ENCODE measurements at places on chromosomes 12 and 14.

GRCh38 chr12:75455839-75456238, 24.7 kb upstream of the GLIPR1 start:
- DNase-seq: no peak
- H3K4me3 ChIP-seq: no peak overlapping the region
- no peak overlapping the region for H3K27ac ChIP-seq
- peaks cover 7% of the 10 kb centered on the region for H3K36me3 ChIP-seq
- H3K27me3 ChIP-seq: no peaks in the 10 kb centered on the region
- peaks cover 15% of the 10 kb centered on the region for H3K4me1 ChIP-seq

- peaks cover 2% of the 10 kb centered on the region for H3K4me1 ChIP-seq
- no peaks in the 10 kb centered on the region for H3K36me3 ChIP-seq
- no peak overlapping the region for H3K27ac ChIP-seq
- DNase-seq: no peak
- H3K27me3 ChIP-seq: peaks cover 10% of the 10 kb centered on the region
Observed at GRCh38 chr12:112822056-112822455, 30.5 kb downstream of the RPH3A start.

DNA sequence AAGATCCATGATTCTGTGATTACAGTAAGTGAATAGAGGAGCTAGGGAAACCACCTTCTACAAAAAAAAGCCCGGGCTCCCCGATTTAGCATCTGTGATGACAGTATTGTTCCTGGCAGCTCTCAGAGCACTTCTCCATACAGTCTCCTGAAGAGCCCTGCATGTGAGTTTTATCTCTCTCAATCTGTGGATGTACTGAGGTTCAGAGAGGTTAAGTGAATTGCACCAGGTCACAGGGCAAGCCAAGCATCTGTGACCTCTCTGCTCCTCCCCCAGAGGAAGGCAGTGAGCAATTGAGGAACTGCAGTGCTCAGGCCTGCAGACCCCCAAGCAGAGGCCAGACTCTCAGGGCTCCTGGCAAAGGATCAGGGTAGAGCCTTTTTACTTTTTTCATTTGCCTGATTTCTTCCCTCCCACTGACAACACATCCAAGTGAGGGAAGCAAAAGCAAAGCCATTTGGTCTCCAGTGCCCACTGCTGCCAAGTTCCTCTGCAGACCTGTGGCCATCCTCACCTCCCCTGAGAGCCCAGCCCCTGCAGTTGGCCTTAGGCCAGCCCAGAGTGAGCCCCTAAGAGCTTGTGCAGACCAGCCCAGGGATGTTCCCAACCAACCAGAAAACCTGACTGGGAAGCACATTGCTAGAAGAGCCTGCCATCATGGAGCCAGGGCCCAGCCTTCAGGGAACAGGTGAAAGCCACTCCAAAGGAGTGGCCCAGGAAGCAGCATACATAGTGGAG, 47.6 kb upstream of the PNMA1 start:
- peaks cover 68% of the 10 kb centered on the region for H3K4me1 ChIP-seq
- peak overlapping the region; percentile 99 for H3K27ac ChIP-seq
- DNase-seq: no peak
- no peaks in the 10 kb centered on the region for H3K27me3 ChIP-seq
- no peak overlapping the region for H3K4me3 ChIP-seq

DNA sequence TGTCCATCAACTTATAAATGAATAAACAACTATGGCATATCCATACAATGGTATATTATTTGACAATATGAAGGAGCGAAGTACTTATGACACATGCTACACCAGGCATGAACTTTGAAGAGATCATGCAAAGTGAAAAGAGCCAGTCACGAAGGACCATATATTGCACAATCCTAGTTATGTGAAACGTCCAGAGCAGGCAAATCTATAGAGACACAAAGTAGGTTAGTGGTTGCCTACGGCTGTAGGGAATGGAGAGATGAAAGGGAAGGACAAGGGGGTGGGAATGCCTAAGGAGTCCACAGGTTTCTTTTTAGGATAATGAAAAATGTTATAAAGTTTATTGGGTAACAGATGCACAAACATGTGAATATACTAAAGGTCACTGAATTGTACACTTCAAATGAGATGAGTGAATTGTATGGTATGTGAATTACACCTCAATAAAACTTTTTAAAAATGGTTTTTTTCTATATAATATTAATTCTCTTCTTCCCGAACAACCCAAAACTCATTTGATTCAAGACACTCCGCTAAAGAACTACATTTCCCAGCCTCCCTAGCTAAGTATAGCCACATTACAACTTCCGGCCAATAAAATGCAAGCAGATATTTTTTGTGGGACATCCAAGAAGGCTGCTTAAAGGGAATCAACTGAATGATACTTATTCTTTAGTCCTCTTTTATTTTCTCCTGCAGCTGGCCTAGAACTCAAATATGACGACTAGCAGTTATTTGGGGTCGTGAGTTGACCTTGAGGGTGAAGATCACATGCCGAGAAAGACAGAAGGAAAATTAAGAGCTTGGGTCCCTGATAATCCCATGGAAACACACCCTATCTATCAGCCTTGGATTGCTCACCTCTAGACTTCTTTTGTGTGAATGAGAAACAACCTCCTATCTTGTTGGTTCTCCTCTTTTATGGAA, 187.2 kb downstream of the TTC8 start:
- no peak overlapping the region for H3K27ac ChIP-seq
- H3K36me3 ChIP-seq: no peaks in the 10 kb centered on the region
- peaks cover 6% of the 10 kb centered on the region for H3K4me1 ChIP-seq
- DNase-seq: no peak
- H3K4me3 ChIP-seq: no peak overlapping the region
- H3K27me3 ChIP-seq: peaks cover 1% of the 10 kb centered on the region

- no peaks in the 10 kb centered on the region for H3K36me3 ChIP-seq
- no peak for DNase-seq
- H3K27ac ChIP-seq: no peak overlapping the region
Observed at GRCh38 chr12:55610598-55610997, 26.1 kb upstream of the OR10P1 start.

DNA sequence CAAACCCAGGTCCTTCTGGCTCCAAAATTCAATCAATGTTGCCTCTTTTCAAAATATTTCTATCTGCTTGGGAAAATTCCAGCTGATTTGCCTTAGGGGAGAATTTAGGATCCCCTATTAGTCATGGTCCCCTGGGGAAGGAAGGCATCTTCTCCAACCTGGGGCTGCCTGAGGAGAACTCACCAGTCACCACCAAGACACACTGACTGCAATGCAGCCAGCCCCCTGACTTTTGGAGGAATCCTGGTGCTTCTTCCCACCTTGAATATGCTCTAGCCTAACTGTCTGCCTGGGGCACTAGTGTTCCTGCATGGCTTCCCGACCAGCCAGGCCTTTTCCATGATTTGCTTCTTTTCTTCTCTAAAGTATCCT, 71.8 kb upstream of the BCL2L14 start:
- no peak overlapping the region for H3K4me3 ChIP-seq
- no peaks in the 10 kb centered on the region for H3K36me3 ChIP-seq
- H3K27me3 ChIP-seq: no peaks in the 10 kb centered on the region

GRCh38 chr12:122681814-122682213, 21.3 kb downstream of the HCAR2 start:
- DNase-seq: no peak
- H3K27me3 ChIP-seq: no peaks in the 10 kb centered on the region
- no peaks in the 10 kb centered on the region for H3K36me3 ChIP-seq
- peak overlapping the region; percentile 25 for H3K27ac ChIP-seq
- H3K4me3 ChIP-seq: no peak overlapping the region

DNA sequence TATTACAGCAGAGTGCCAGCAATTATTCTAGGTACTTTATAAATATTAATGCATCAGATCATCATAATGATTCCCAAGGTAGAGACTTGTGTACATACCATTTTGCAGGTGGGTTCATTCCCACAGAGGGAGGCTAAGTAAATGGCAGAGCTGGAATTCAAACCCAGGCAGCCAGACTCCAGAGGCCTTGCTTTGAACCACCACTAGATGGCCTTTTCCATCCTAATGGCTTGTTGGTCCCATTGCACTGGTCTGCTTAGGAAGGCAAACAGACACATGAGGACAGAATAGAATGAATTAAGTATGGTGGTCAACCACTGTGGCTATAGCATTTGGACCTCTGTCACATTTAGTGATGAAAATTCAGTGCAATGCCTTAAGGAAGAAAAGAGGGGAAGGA, 158.7 kb downstream of the METTL25 start:
- H3K27ac ChIP-seq: no peak overlapping the region
- H3K4me1 ChIP-seq: no peaks in the 10 kb centered on the region
- no peak for DNase-seq

DNA sequence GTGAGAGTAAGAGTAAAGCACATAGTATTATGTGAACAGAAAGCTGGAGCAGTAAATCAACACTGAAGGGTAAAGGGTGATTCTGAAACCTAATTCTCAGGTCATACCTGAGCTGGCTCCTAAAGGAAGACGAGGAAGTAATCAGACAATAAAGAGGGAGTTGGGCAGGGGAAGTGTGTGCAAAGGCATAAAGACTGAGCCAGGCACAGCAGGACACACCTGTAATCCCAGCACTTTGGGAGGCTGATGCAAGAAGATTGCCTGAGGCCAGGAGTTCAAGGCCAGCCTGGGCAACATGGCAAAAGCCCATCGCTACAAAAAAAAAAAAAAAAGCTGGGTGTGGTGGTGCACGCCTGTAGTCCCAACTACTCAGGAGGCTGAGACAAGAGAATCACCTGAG, 9.6 kb downstream of the ARF3 start:
- H3K36me3 ChIP-seq: peaks cover 7% of the 10 kb centered on the region
- DNase-seq: no peak
- H3K4me1 ChIP-seq: no peaks in the 10 kb centered on the region
- H3K4me3 ChIP-seq: no peak overlapping the region
- no peaks in the 10 kb centered on the region for H3K27me3 ChIP-seq

GRCh38 chr12:76529226-76529918, 30.2 kb downstream of the OSBPL8 start:
- H3K27ac ChIP-seq: peak overlapping the region; percentile 31
- peaks cover 4% of the 10 kb centered on the region for H3K36me3 ChIP-seq
- H3K4me3 ChIP-seq: no peak overlapping the region
- H3K27me3 ChIP-seq: no peaks in the 10 kb centered on the region
- DNase-seq: no peak

DNA sequence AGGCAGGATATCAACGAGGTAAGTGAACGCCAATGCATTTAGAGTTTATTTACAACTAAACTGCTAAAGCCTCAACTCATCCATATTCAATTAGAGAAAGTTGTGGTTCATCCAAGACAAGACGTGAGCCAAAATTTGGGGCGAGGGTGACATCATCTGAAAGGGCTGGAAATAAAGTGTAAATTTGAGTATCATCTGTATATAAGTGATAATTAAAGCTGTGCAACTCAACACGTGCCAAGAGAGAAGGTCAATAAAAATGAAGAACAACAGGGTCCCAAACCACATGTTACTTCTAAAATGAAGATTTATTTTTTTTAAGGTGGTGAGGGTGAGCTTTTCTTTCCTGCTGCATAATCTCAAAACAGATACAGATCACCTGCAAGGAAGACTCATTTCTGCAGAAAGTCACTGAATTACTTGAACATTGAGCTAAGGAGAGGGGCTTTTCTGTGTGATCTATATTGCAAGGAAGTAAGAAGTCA, 203.6 kb downstream of the EFCAB11 start:
- H3K27ac ChIP-seq: no peak overlapping the region
- H3K36me3 ChIP-seq: no peaks in the 10 kb centered on the region
- H3K4me3 ChIP-seq: no peak overlapping the region
- no peaks in the 10 kb centered on the region for H3K27me3 ChIP-seq

- H3K36me3 ChIP-seq: no peaks in the 10 kb centered on the region
- H3K27ac ChIP-seq: no peak overlapping the region
- H3K4me3 ChIP-seq: no peak overlapping the region
- peaks cover 10% of the 10 kb centered on the region for H3K4me1 ChIP-seq
- no peaks in the 10 kb centered on the region for H3K27me3 ChIP-seq
Observed at GRCh38 chr12:72872238-72872887, 600.2 kb downstream of the TRHDE start.

GRCh38 chr12:117047810-117048584, 51.2 kb downstream of the TESC start:
- no peaks in the 10 kb centered on the region for H3K36me3 ChIP-seq
- H3K27ac ChIP-seq: peak overlapping the region; percentile 60
- peaks cover 9% of the 10 kb centered on the region for H3K4me1 ChIP-seq
- H3K27me3 ChIP-seq: no peaks in the 10 kb centered on the region
- no peak for DNase-seq

DNA sequence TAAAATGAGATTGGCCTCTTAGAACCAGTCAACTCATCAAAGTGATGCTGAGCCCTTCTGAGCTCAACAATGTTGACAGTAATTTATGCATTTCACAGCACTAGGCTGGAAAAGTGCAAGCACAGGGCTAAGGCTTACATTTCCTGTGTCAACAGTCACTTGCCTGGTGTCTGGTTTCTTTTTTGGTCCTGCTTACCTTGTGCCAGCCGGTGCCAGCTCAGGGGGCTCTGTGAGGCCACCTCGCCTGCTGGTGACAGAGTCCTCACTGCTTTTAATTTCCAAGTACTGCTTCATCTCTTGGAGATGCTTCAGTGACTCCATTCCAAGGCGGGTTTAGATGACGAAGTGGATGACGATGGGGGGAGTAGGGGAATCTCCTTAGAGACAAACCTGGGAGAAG, 53.1 kb upstream of the KCNA1 start:
- no peak overlapping the region for H3K27ac ChIP-seq
- H3K36me3 ChIP-seq: no peaks in the 10 kb centered on the region
- DNase-seq: no peak
- peaks cover 19% of the 10 kb centered on the region for H3K4me1 ChIP-seq
- H3K27me3 ChIP-seq: peaks cover 58% of the 10 kb centered on the region
- H3K4me3 ChIP-seq: no peak overlapping the region

DNA sequence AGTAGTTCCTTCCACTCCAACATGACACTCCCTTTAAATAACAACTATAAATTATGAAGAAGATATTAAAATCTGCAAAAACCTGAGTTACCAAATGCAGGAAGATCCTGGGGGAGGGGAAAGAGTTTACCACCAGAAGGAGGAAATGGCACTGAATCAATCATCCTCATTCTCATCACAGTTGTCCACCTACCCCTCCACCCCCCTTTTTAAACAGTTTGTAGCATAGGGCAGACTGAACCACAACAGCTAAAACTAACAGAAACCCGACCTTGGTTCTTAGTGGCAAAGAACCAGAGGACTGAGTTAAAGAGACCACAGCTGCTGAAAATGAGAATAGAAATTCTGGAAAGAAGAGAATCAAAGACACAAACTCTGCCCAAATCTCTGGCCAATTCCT, 189.5 kb downstream of the MED13L start:
- no peak for DNase-seq
- no peaks in the 10 kb centered on the region for H3K27me3 ChIP-seq
- no peak overlapping the region for H3K27ac ChIP-seq
- H3K4me3 ChIP-seq: no peak overlapping the region
- H3K4me1 ChIP-seq: peaks cover 16% of the 10 kb centered on the region
- peaks cover 7% of the 10 kb centered on the region for H3K36me3 ChIP-seq

- peaks cover 11% of the 10 kb centered on the region for H3K4me1 ChIP-seq
- peaks cover 15% of the 10 kb centered on the region for H3K36me3 ChIP-seq
- DNase-seq: no peak
Observed at GRCh38 chr14:20455355-20456300, 602 bp downstream of the APEX1 start.

GRCh38 chr14:35556548-35556947, 22.6 kb downstream of the INSM2 start:
- no peak overlapping the region for H3K27ac ChIP-seq
- no peaks in the 10 kb centered on the region for H3K27me3 ChIP-seq

- H3K4me3 ChIP-seq: no peak overlapping the region
- H3K36me3 ChIP-seq: no peaks in the 10 kb centered on the region
- H3K27me3 ChIP-seq: no peaks in the 10 kb centered on the region
- H3K27ac ChIP-seq: no peak overlapping the region
- peaks cover 3% of the 10 kb centered on the region for H3K4me1 ChIP-seq
Observed at GRCh38 chr12:85188619-85189018, 91.4 kb upstream of the ALX1 start.

- H3K4me3 ChIP-seq: peak overlapping the region; percentile 87
- no peak for DNase-seq
- peak overlapping the region; percentile 91 for H3K27ac ChIP-seq
- no peaks in the 10 kb centered on the region for H3K36me3 ChIP-seq
- no peaks in the 10 kb centered on the region for H3K27me3 ChIP-seq
- peaks cover 45% of the 10 kb centered on the region for H3K4me1 ChIP-seq
Observed at GRCh38 chr12:11651785-11652184, 2.3 kb downstream of the ETV6 start.

All from mesothelial cell of epicardium (in vitro differentiated cells).